Stimulated activated CD4-positive, alpha-beta T cell treated with anti-CD3 and anti-CD28 coated beads, TNF-alpha, amount 100 ng/mL, for 1 hour (primary cell): ENCODE measurements at places on chromosomes 7 and 10.

DNA sequence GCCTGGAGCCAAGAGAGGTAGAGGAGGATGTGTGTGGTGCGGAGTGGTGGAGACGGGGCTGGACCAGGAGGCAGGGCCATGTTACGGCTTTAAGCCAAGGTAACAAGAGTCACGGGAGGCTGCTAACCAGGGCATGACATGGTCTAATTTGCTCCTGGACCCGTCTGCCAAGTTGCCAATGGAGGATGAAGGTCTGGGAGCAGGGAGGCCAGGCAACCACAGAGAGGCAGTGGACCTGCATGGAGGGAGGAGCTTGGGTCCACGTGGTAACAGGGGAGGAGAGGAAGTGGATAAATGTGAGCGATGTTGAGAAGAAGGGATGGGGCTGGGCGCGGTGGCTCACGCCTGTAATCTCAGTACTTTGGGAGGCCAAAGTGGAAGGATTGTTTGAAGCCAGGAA, 31.0 kb downstream of the SRRM3 start:
- DNase-seq, result no peak

DNA sequence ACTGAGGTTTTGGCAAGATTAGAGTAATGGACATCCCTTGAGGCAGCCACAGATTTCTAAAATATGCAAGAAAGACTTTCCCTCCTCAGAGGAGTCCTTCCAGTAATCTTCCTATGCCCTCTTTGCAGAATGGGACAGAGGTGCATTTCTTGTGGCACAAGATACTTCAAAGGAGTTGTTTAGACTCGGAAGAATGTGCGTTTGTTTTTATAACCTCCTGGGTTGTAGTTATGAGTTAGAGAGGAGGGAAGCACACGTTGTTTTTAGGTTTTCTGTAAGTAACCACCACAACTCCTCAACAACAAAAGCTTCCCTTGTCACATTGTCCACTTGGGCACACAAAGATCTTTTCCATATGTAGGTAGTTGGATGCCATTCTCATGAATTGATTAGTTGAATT, 78.1 kb upstream of the GLI3 start:
- DNase-seq, result no peak

DNA sequence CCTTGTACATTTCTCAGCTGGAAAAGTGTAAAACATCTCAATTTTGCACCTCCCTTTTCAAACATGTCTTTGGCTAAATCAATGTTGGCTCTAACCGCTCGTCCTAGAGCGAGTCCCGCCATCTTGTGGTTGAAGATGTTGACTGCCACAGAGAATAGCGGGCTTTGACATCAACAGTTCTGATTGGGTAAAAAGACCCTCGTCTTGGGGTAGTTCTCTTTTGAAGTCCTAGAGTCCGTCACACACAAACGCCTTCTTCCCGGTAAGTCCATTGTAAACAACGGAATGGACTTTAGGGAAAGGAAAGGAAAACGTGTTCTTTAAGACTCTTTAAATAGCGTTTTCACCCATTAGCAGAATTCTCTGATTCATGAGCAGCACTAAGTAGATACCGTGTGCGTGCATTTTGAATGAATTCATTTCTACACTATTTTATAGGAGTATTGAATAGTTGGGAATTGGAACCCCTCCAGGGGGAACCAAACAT, 452 bp upstream of the RPP30 start:
- DNase-seq, result no peak

DNA sequence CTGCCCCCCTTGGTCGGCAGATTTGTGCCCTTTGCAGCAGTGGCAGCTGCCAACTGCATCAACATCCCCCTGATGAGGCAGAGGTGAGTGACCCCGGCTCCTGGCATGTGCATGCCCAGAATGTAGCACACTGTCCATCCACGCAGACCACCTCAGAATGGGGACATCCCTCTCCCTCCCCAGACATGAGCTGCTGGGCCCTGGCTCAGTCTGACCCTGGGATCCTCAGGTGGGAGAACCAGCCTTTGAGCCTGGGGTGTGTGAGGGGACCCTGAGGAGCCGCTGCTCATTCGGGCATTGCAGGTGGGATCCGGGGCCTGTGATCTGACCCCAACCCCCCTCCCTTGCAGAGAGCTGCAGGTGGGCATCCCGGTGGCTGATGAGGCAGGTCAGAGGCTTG, 5.7 kb downstream of the SFXN3 start:
- DNase-seq, result no peak

- DNase-seq, result no peak
These were observed 793.4 kb downstream of the NRG3 start for GRCh38 chr10:82668221-82668895.

GRCh38 chr7:69349291-69349690, 249.0 kb upstream of the AUTS2 start:
- DNase-seq, result no peak

- no peak for DNase-seq
These were observed 291.1 kb upstream of the IMMP2L start for GRCh38 chr7:111853201-111853990.

GRCh38 chr7:36149694-36150452, 3.2 kb upstream of the EEPD1 start:
- DNase-seq, result no peak

- no peak for DNase-seq
These were observed 554.9 kb upstream of the GALNT17 start for GRCh38 chr7:70577078-70577477.

DNA sequence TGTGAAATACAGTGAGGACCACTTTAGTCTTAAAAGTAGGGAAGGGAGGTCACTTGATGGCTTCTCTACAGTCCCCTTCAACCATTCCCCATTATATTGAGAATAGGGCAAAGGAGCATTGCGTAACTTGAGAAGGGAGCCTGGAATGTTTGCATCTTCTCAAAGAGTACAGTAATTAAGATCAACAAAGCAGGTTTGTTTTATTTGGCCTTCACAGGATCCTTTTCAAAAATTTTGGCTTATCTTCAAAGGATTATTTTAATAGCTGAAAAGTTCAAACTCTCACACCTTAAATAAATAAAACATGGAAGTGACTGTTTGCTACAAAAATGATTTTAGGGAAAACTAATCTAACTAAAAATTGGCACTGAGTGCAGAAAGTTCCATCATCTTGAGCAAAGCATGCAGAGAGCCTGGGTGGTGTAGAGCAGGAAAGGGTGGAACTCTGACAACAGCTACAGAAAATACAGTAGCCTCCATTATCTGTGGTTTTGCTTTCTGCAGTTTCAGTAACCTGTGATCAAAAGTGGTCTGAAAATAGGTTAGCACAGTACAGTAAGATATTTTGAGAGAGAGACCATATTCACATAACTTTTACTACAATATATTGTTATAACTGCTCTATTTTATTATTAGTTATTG, 214.0 kb downstream of the MDFIC start:
- DNase-seq, result no peak

DNA sequence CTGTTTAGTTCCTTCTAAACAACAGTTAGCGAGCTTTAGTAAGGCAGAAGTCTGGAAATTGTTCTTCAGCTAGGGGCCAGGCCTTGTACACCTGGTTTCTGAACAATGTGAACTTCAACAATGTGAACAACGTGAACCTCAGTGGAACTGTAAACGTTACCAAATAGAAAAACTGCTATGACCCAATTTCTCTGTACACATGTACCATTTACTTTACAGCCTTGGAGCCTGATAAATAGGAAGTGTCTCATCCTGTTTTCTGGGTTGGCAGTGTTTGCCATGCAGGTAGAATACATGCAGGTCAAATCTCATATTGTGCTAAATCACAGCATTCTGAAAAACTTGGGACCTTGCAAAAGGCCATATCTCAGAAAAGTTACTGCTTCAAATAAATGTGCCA, 1.6 kb downstream of the STEAP4 start:
- DNase-seq, result no peak

DNA sequence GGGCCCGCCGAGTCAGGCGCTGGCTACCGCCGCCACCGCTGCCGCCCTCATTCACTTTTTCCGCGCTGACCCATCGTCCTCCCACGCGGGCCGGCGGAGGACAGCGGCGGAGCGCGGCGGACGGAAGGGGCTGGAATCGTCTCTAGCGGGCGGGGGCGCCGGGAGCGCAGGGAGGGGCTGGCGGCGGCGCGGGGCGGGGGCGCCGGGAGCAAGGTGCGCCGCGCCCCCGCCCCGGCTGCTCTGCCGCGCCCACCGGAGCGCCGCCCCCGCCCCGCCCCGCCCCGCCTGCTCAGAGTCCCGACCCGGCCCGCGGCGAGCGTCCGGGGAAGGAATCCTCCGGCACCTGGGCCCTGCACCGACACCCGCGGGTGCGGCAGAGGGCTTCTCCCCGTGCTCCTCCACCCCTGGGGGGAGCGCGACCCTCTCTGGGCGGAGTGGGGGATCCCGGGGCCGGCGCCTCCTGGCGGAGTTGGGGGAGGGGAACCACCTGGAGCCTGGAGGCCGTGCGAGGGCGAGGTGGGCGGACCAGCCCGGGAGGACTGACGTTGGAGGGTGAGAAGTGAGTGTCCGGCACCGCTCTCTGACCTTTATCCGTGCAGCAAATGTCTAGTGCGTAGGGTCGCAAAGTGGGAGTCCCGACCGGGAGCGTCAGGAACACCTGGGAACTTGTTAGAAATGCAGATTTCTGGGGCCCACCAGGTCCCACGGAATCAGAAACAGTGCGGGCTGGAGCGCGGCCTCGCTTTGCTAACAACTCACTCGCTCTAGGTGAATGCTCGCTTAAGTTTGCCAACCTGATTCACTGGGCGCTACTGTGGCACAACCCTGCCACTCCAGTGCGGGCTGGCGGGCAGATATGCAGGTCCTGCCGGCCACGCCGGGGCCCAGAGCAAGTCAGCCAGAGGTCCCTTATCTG, at the start of gene COBL:
TSS of gene COBL (minus strand) at position 144 of the 916 bp plus-strand sequence. CDS start 176 bp downstream, outside the sequence.
- DNase-seq, result no peak

DNA sequence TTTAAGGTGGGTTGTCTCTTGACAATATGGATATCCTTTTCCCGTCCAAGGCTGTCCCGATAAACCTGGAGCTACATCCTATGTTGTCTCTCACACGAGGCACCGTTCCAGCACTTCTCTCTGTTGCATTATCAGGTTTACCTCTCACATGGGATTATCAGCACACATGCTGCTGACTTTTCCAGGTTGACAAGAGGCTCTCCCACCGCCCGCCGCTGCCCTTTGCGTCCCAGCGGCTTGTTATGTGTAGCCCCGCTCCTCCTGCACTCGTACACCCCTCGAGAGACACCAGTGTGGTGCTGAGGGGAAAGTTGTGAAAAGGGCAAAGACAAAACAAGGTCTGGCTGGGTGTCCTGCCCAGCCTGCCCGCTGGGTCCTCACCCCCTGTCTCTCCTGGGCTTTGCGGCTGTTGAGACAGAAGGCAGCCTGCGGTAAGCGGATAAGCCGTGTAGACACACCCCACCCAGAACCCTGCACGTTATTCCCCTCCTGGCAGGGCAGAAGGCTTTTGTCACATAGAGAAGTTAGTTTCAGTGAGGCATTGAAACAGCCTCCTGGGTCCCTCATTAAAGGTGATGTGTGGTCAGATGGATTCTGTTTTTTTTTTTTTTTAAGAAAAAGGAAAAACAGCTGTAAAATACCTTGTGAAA, 38.7 kb downstream of the UBE3C start:
- no peak for DNase-seq

DNA sequence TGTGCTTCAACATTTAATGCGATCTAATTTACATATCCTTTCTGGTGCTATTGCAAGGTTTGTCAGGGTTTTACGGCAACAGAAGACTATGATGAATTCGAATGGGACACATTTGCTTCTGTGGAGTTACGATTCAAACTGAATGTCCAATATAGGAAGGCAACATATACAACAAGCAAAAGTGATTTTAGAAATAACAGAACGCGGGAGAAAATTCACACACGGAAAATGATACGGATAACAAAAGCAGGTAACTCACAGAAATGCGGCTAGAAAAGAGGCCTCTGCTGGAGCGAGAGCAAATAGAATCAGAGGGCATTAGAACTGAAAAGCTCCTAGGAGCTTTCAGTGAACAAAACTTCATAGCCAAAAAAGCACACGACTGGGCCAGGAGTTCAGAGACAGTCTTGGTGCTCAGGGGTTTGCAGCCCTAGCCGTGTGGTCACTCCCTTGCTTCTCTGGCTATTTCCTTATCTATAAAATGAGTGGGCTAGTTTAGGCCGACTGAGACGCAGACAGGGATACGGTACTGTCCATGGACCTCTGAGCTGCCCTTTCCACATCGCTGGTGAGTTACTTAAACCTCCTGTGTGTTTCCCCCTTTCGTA, 557 bp upstream of the TAX1BP1 start:
- no peak for DNase-seq

DNA sequence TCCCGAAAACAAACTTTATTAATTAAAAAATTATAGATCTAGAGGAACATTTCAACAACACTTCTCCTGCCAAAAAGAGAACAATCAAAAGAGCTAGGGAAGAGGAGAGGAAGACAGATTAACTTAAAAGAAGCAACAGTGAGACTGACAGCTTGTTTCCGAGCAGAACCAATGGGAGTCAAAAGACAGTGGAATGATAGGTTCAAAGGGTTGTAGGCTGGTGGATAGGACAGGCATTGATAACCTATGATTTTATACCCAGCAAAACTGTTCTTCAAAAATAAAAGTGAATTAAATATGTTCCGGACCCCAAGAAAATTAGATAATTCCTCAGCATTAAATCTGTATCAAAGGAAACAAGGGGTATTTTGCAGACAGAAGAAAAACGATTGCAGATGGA, 207.6 kb downstream of the MAD1L1 start:
- no peak for DNase-seq

- no peak for DNase-seq
These were observed 90.5 kb downstream of the WIPF3 start for GRCh38 chr7:29896685-29897411.

GRCh38 chr7:142964502-142965246, 2.5 kb upstream of the KEL start:
- DNase-seq, result no peak

DNA sequence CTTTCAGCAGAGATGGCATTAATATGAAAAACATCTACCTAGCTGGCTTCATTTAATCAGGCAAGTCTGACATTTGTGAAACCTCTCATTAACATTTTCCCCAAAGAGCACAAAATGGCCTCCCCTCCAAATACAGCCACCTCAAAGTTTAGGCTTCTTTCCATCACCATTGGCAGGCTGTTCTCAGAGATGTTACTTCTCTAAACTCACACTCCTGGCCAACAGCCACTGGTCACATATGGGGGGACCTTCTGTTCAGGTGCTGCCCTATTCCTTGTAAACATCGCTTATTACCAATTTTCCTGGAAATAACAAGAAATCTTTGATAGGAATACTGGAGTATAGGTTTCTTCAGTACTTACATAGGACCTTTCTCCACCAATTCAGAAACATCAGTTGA, 69.5 kb downstream of the GBF1 start:
- DNase-seq, result no peak

DNA sequence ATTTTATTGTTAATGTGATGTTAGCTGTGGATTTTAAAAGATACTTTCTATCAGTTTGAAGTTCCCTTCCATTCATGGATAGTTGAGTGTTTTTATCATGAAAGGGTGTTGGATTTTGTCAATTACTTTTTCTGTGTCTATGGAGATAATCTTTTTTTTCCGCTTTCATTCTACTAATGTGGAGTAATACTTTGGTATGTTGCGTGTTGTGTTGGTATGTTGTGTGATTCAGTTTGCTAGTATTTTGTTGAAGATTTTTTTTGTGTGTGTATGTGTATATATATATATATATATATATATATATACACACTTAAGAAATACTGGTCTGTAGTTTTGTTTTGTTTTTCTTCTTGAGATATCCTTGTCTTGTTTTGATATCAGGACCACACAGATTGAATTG, 100.3 kb downstream of the CCSER2 start:
- DNase-seq, result no peak
